ENCODE measurements at places on chromosomes 7 and 10. TPM values are rescaled to one million over a fixed set of nuclear protein-coding genes. Genes with fewer than 3 reads are reported as not detected.

GRCh38 chr7:94655848-94656657 is at the start of gene SGCE:
Gene SGCE (minus strand): TSS chr7:94656133. CDS start chr7:94656098, 35 bp downstream.
- no peaks in the 10 kb centered on the region for H3K36me3 ChIP-seq
- no peaks in the 10 kb centered on the region for H3K27me3 ChIP-seq
- peak within 1 kb of the TSS; percentile 86 for H3K4me3 ChIP-seq
- no peaks in the 10 kb centered on the region for H3K4me1 ChIP-seq
- H3K27ac ChIP-seq: peak within 1 kb of the TSS; percentile 60

GRCh38 chr10:5411941-5412276 is 448 bp upstream of the NET1 start:
- no peaks in the 10 kb centered on the region for H3K27me3 ChIP-seq
- H3K4me1 ChIP-seq: peaks cover 27% of the 10 kb centered on the region
- no peak for DNase-seq

- no peaks in the 10 kb centered on the region for H3K36me3 ChIP-seq
- H3K4me1 ChIP-seq: peaks cover 4% of the 10 kb centered on the region
- H3K27ac ChIP-seq: no peak overlapping the region
- no peaks in the 10 kb centered on the region for H3K27me3 ChIP-seq
- DNase-seq: no peak
Observed at GRCh38 chr10:30877111-30877510, 154.6 kb downstream of the ZNF438 start.

The SOSTDC1 gene
- not detected for total RNA-seq

- peak overlapping the region; percentile 5 for H3K27ac ChIP-seq
- DNase-seq: no peak
- peaks cover 53% of the 10 kb centered on the region for H3K4me1 ChIP-seq
- no peaks in the 10 kb centered on the region for H3K27me3 ChIP-seq
- no peak overlapping the region for H3K4me3 ChIP-seq
Observed at GRCh38 chr7:129827467-129827990, 125.2 kb downstream of the UBE2H start.

The EBLN1 gene
- total RNA-seq: not detected
